ENCODE measurements at places on chromosomes 2 and 18.

GRCh38 chr2:72789241-72789640 is 36.6 kb downstream of the EXOC6B start:
- DNase-seq = no peak

DNA sequence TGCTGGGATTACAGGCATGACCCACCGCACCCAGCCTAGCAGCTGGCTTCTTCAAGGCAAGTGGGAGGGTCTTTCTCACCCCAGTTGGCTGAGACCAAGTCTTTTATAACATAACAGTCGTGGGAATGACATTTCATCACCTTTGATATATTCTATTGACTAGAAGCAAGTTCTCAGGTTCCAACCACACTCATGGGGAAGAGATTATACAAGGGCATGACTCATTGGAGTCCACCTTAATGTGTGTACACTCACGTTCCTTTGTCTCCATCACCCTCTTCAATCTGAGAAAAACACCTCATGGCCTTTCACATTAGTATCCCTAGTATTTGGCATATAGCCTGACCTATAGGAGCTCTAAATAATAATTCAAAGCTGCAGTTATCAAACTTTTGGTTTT is 2.8 kb upstream of the BBS5 start:
- no peak for DNase-seq

- no peak for DNase-seq
Measured at GRCh38 chr2:134773759-134774742, 55.3 kb upstream of the TMEM163 start.

GRCh38 chr2:95076705-95077529 is 44.7 kb downstream of the MRPS5 start:
- DNase-seq = peak; percentile 83

DNA sequence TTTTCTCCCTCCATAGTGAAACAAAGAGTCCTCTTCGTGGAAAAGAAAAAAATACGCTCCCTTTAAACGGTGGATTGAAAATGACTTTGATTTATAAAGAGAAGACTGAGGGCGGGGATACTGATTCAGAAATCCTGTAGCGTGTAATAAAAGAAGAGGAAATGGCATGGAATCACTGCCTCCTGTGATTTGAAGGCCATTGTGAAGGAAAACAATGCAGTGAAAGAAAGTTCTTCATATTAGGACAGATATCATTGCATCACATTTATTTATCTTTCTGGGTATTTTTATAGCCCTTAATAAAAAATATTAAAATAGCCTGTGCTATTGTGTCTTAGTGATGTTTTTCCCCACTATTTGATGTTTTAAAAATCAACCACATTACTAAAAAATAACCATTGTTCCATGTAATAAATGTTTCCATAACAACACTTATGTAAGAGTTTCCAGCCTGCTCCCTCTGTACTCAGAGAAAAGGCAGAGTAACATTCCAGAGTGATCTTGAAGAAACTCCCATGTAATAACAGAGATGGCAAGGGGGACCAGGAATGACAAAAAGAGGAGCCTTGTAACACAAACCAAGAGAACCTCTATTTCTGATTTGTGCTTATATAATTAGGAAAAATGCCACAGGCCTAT is 8.0 kb downstream of the MRPL33 start:
- DNase-seq = no peak

DNA sequence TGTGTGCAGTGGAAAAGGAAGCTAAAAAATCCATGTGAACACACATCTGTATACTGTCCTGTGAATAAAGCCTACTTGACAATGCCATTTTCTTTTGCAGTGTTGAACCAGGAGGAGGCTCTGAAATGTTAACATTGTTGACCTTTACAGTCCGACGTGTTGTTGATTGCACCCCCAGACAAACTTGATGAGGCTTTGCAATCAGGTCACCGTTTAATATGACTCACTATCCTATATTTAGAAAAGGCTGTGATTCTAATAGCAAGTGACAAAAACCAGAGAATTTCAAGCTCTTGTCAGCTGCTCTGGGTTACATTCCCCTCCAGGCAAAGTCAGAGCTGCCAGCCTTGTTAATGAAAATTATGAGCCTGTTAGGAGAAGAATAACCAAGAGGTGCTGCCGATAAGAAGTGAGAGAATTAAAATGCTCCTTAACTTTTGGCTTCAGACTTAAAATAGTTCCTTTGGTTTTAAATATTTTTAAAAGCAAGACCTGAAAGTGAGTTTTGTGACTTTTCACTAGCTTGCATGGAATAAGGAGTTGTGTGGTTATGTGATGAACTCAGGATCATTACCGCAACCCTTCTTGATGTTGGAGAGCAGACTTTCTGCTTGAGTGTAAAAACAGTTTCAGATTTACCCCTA is 162.1 kb downstream of the QPCT start:
- DNase-seq = peak; percentile 38

GRCh38 chr2:100708333-100708732 is 111.6 kb upstream of the NPAS2 start:
- DNase-seq = no peak
